Upper lobe of right lung (tissue), 1 donor: ENCODE measurements at places on chromosomes 3 and 15. TPM values are rescaled to one million over a fixed set of nuclear protein-coding genes. Genes with fewer than 3 reads are reported as not detected.

- H3K27ac ChIP-seq = no peak overlapping the region
- H3K27me3 ChIP-seq = no peaks in the 10 kb centered on the region
- DNase-seq = no peak
- no peak overlapping the region for H3K4me3 ChIP-seq
- peaks cover 15% of the 10 kb centered on the region for H3K4me1 ChIP-seq
These were observed 28.4 kb upstream of the TPRG1 start for GRCh38 chr3:189143321-189143720.

GRCh38 chr3:171874251-171874681 is 31.1 kb downstream of the TMEM212 start:
- H3K4me1 ChIP-seq = peaks cover 45% of the 10 kb centered on the region
- H3K27me3 ChIP-seq = no peaks in the 10 kb centered on the region
- H3K4me3 ChIP-seq = no peak overlapping the region
- H3K36me3 ChIP-seq = no peaks in the 10 kb centered on the region
- H3K27ac ChIP-seq = peak overlapping the region; percentile 66
- DNase-seq = no peak

Gene ZNF660
- total RNA-seq = 5.9 TPM

GRCh38 chr3:8371085-8371551 is 130.5 kb upstream of the LMCD1 start:
- DNase-seq = no peak
- H3K4me1 ChIP-seq = no peaks in the 10 kb centered on the region
- H3K36me3 ChIP-seq = no peaks in the 10 kb centered on the region
- no peak overlapping the region for H3K4me3 ChIP-seq

DNA sequence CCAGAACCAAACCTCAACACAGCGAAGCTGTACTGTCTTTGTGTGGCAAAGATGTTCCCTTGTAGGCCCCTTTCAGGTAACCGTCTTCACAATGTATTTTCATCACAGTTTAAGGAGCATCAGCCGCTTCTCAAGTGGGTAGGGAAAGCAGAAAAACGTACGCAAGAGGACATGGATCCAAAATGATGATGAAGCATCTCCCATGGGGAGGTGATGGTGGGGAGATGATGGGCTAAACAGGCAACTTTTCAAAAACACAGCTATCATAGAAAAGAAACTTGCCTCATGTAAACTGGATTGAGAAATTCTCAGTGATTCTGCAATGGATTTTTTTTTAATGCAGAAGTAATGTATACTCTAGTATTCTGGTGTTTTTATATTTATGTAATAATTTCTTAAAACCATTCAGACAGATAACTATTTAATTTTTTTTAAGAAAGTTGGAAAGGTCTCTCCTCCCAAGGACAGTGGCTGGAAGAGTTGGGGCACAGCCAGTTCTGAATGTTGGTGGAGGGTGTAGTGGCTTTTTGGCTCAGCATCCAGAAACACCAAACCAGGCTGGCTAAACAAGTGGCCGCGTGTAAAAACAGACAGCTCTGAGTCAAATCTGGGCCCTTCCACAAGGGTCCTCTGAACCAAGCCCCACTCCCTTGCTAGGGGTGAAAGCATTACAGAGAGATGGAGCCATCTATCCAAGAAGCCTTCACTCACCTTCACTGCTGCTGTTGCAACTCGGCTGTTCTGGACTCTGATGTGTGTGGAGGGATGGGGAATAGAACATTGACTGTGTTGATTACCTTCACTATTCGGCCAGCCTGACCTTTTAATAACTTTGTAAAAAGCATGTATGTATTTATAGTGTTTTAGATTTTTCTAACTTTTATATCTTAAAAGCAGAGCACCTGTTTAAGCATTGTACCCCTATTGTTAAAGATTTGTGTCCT is 60.0 kb downstream of the AAGAB start:
- no peak for DNase-seq
- no peaks in the 10 kb centered on the region for H3K27me3 ChIP-seq
- peaks cover 36% of the 10 kb centered on the region for H3K36me3 ChIP-seq
- no peak overlapping the region for H3K4me3 ChIP-seq
- no peaks in the 10 kb centered on the region for H3K4me1 ChIP-seq
- peak overlapping the region; percentile 8 for H3K27ac ChIP-seq

Gene SNRPN
- total RNA-seq = 91.1 TPM

DNA sequence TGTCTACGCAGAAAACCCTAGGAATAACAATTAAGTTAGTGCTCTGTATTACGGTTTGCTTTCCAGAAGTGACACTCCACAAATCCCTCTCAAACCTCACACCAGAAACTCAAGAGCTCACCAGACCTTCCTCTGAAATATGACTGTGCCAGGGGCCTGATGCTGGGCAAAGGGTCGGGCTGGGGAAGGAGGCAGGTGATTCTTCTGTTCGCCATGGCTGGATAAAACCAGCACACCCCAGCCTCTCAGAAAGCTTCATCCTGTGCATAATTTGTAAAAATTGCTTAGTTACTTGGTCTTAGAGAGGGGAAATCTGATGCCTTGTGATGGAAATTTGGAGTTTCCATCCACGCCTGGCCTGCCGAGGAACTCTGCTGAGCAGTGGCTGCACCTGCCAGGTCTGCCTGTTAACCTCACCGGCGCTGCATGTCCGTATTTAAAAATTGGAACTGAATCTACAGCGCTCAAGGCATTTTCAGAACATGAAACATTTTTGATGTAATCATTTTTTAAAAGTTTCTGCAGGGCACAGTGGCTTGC is 22.7 kb upstream of the ATP1B3 start:
- DNase-seq = no peak
- no peak overlapping the region for H3K4me3 ChIP-seq
- H3K27ac ChIP-seq = peak overlapping the region; percentile 52
- peaks cover 13% of the 10 kb centered on the region for H3K4me1 ChIP-seq
- H3K27me3 ChIP-seq = no peaks in the 10 kb centered on the region

Gene FAM3D
- 4.0 TPM for total RNA-seq

DNA sequence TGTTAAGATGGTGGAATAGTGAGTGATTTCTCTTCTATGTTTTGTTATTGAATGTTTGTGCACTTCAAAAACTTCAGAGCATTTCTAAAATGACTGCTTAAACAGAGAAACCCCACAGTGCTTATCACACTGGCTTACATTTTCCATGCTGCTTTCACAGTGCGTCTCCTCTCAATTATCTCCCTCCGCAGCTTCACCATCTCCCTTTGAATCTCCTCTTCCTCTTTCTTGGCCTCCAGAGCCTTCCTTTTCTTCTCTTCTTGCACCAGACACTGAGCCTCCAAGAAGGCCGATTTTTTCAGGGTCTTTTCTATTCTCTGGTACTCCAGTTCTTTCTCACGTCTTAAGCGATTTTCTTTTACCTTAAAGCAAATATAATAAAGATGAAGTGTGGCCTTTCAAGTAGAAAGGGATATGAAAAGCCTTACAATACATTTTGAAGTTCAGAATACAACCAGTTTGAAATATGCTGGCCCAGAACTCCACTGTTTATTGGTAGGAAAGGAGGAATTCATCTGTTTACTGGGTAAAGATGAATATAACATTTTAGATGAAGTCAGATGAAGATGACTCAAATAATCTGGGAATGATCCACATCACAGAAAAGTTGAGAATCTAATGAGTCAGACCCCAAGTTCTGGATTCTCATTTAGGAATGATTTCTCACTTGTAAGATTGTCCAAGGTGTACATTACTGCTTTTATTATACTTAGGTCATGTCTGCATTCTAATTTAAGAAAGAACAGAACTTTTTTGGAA is 21.4 kb downstream of the CCDC191 start:
- H3K27me3 ChIP-seq = no peaks in the 10 kb centered on the region
- no peak overlapping the region for H3K27ac ChIP-seq
- no peak for DNase-seq
- peaks cover 7% of the 10 kb centered on the region for H3K36me3 ChIP-seq

- H3K4me1 ChIP-seq = no peaks in the 10 kb centered on the region
- no peaks in the 10 kb centered on the region for H3K27me3 ChIP-seq
- no peak overlapping the region for H3K4me3 ChIP-seq
- no peaks in the 10 kb centered on the region for H3K36me3 ChIP-seq
- no peak for DNase-seq
- no peak overlapping the region for H3K27ac ChIP-seq
These were observed 62.2 kb downstream of the PYDC2 start for GRCh38 chr3:191523148-191523547.

Gene IP6K2
- total RNA-seq = 44.2 TPM

DNA sequence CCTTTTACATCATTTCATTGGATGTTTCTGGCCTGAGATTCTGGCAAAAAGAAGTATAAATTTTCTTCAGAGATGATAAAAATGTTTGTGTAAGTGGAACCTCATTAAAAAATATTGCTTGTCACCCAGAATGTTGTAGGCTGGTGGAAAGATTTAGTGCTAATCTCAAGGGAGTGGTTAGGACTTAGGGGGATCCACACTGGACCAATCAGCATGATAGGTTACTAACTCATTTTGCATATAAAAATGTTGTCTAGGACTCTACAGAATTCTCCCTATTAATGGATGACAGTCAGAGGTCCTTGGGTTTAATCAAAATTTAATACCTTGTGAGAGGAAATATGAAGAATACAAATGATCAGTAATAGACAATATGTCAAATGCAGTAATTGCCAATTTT is 108.6 kb upstream of the TNIK start:
- H3K27ac ChIP-seq = no peak overlapping the region
- no peaks in the 10 kb centered on the region for H3K27me3 ChIP-seq
- H3K4me3 ChIP-seq = no peak overlapping the region
- peaks cover 20% of the 10 kb centered on the region for H3K4me1 ChIP-seq
- no peak for DNase-seq

Gene SLC6A11
- 0.17 TPM for total RNA-seq

DNA sequence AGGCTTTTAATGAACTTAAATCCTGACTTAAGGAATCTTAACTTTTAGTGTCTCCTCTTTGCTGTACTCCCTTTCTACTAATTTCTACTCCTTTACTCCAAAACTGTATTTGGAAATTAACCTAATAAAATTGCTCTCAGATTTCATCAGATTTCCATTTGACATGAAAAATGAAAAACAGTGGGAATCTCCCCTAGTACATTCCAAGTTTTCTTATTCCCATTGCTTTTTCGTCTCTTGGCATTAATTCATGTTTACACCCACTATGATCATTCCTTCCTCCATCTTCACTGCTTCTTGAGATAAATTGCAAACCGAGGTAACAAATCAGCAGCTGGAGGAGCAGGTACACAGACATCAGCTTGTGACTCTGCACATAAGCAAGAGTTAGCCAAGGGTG is 208.7 kb downstream of the VGLL3 start:
- no peaks in the 10 kb centered on the region for H3K36me3 ChIP-seq
- no peak overlapping the region for H3K27ac ChIP-seq
- no peak overlapping the region for H3K4me3 ChIP-seq
- DNase-seq = no peak

- no peaks in the 10 kb centered on the region for H3K4me1 ChIP-seq
- DNase-seq = no peak
- no peak overlapping the region for H3K27ac ChIP-seq
- no peaks in the 10 kb centered on the region for H3K36me3 ChIP-seq
These were observed 141.7 kb downstream of the WDR76 start for GRCh38 chr15:43968551-43968950.

Gene CCDC54
- total RNA-seq = not detected

- no peaks in the 10 kb centered on the region for H3K4me1 ChIP-seq
- no peaks in the 10 kb centered on the region for H3K27me3 ChIP-seq
- H3K27ac ChIP-seq = no peak overlapping the region
- H3K4me3 ChIP-seq = no peak overlapping the region
- no peaks in the 10 kb centered on the region for H3K36me3 ChIP-seq
- no peak for DNase-seq
These were observed 372.8 kb downstream of the TIGIT start for GRCh38 chr3:114666623-114667022.

DNA sequence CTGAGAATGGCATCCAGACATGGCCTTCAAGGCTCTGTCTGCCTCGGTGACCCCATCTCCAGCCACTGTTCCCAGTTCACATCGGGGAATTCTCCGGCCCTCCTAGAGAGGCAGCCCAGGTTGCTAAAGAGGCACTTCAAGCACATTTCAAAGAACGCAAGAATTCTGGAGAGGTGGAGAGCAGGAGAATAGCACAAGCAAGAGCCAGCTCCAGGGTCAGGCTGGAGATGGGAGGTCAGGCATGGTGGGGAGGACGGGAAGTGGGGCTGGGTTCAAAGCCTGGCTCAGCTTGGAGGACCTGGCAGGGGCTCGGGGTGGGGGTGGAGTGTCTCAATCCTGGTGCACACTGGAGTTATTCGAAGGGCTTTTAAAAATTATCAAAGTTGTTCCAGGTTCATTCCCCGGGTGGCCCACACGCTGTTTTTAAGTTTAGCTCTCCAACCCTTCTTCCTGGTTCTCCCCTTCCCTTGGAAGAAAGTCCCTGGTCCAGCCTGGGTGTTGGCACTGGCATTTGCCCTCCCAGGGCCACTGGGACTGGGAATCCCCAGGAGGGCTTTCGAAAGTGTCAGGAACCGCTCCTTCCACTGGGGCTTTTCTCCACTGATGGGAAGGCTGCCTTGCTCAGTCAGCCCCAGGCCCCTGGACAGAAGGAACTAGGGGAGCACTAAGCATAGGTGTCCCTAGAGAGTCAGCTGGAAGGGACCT is 35.8 kb downstream of the ZNF710 start:
- no peaks in the 10 kb centered on the region for H3K27me3 ChIP-seq
- H3K4me3 ChIP-seq = no peak overlapping the region
- no peaks in the 10 kb centered on the region for H3K36me3 ChIP-seq
- peak; percentile 85 for DNase-seq

Gene ABHD6
- 19.1 TPM for total RNA-seq

- no peaks in the 10 kb centered on the region for H3K27me3 ChIP-seq
- no peaks in the 10 kb centered on the region for H3K36me3 ChIP-seq
- DNase-seq = no peak
- H3K27ac ChIP-seq = no peak overlapping the region
- no peaks in the 10 kb centered on the region for H3K4me1 ChIP-seq
- H3K4me3 ChIP-seq = no peak overlapping the region
These were observed 681.6 kb upstream of the ARPP21 start for GRCh38 chr3:34957677-34958076.

DNA sequence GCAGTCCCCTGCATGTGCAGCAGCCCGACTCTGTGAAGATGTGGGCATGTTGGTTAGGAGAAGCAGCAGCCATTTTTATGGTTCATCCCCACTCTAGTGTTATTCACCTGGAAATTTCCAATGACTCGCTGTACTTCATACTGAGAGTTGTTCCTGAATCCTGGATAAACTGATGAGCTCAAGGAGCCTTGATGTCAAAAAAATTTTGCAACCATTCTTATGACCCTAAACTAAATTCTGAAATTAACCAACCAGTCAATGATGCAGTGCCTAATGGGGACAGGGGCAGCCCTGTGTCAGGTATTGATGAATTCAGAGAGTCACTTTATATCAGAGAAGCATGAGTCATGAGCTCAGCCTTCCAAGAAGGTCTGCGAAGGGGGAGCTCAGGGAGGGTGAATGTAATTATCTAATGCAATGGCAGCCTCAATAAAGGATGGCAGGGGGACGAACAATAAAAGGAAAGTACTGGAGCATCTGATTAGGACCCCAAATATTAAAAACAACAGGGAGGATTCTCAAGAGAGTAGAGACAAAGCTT is 108.4 kb upstream of the VEPH1 start:
- H3K36me3 ChIP-seq = no peaks in the 10 kb centered on the region
- no peak for DNase-seq
- H3K4me1 ChIP-seq = no peaks in the 10 kb centered on the region
- no peaks in the 10 kb centered on the region for H3K27me3 ChIP-seq
